Cerebellum (tissue), 4 donors: ENCODE measurements at places on chromosomes 5 and 9. TPM values are rescaled to one million over a fixed set of nuclear protein-coding genes. Genes with fewer than 3 reads are reported as not detected.
A peak's percentile ranks its signal among the peaks of the same experiment; 100 is the strongest.

DNA sequence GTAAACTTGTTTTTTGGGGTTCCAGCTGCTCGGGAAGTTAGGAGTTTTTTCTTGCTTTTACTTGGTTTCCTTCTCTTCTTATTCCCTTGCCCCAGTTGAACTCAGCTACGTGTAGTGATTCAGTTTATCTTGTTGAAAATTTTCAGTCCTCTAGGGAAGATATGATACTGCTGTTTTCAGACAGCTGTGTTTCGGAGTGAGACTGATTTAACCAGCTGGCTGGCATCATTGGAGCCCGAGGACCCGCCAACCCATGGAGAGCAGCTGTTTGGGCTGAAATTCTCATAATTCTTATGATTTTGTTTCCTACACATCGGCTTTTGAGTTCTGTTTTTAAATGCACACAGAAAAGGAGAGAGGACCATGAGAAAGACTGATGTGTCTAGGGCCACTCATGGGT lies 271.5 kb downstream of the NR3C1 start:
- DNase-seq: no peak

GRCh38 chr5:90921418-90921973 lies 362.9 kb downstream of the ADGRV1 start:
- no peak for DNase-seq

DNA sequence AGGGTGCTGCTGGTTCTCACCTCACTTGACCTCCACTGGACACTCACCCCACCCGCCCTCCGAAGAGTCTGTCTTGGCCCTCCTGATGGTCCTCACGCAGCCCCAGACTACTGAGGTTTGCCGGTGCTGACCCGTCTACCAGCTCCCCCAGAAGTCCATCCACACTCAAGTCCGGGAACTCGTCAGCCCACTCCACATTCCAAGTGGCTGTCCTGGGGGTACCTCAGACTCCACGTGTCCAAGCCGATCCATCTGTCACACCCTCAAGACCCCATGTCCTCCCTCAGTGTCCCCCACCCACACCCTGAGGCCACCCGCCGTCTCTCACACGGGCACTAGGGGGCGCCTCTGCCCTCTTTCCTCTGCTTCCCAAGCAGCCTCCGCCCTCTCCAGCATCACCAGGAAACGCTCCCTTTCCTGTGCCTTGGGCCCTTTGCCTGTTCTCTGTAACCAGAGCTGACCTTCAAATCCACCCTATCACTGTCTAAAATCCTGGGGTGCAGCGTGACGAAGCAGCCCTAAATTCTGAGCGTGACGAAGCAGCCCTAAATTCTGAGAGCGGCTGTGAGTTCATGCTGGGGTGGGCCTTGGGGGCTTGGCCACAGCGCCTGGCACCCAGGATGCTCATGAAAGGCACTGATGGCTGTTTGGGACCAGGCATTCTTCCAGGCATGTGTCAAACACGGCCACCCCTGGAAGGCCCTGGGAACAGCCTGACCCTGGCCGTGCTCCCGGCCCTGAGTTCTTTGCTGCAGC lies 95.7 kb downstream of the KCNT1 start:
- peak; percentile 28 for DNase-seq

- peak; percentile 15 for DNase-seq
These were observed 1.4 kb upstream of the CERCAM start for GRCh38 chr9:128419061-128419925.

Gene CDKN2B-AS1
- total RNA-seq: not detected

DNA sequence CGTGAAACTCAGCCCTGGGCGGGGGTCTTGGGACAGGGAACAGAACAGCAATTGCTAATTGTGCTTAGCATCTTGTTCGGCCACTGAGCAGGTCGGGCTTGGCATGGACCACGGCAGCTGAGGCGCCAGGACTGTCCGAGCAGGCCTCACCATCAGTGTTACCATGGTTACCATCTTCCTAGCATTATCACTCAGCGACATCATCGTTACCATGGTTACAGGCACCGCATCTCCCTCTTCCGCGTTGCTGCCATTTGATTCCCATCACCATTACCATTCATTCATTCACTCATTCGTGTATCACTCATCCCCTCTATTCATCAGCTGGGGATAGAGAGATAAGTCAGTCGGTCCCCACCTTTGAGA lies 81.0 kb upstream of the ZBTB43 start:
- peak; percentile 90 for DNase-seq

- DNase-seq: no peak
These were observed 365.5 kb downstream of the TMEM38B start for GRCh38 chr9:106059886-106060285.

DNA sequence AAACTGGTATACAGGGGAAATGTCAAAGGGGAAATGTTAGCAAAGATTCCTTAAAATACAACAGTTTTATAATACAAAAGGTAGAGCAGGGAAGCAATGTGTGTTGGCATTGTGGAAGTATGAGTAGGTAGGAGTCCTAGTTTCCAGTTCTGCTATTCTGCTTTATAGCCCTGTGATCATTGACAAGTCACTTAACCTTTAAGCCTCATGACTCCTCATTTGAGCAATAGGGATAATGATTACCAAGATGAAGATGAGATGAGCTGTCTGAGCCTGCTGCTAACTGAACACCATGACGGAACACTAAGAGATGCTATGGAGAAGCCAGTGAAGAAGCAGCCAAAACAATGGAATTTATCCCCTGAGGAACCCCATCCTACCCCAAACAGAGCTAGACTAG lies 251.7 kb downstream of the PAPPA start:
- no peak for DNase-seq

DNA sequence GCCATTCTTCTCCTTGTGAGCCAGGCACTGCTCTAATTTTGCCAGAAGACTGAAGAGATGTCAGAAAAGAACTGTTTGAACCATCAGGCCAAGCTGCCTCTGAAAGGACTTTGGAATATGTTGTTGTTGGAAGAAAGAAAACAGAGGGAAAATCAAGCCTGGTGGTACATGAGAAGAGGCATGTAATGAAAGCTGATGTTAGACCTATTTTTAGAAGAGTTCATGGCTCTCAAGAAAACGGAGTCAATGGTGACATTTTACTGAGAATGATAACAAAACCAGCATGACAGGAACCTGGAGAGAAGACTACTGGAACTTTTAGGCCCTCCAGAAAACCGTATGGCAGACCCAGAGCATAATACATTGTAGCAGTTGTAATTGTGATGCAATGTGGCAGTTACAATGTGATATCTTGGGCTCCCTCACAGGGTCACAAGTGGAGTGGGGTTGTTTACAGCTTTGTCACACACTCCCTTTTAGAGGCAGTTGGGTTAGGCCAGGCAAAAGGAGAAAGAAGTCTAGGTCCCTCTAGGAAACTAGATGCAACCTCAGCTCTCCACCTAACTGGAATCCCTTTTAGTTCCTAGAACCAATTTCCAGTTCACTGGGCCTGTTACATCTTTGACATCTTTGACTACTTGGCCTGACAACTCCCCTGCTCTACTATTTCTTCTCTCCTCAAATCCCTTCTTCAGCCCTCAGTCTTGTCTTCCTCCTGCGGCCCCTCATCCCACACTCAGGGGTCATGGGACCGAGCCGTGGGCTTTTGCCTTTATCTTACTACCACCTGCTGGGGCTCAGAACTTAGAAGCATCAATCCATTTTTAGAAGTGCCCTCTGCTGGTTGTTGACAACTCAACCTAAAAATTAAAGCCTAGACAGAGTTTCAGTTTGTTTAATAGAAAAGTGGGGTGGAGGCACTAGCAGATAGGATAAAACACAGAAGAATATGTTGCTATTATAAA lies 61.2 kb upstream of the JAK2 start:
- no peak for DNase-seq

- DNase-seq: no peak
These were observed 97.2 kb downstream of the NFIB start for GRCh38 chr9:14216612-14217194.

Gene IFNE
- total RNA-seq: not detected

DNA sequence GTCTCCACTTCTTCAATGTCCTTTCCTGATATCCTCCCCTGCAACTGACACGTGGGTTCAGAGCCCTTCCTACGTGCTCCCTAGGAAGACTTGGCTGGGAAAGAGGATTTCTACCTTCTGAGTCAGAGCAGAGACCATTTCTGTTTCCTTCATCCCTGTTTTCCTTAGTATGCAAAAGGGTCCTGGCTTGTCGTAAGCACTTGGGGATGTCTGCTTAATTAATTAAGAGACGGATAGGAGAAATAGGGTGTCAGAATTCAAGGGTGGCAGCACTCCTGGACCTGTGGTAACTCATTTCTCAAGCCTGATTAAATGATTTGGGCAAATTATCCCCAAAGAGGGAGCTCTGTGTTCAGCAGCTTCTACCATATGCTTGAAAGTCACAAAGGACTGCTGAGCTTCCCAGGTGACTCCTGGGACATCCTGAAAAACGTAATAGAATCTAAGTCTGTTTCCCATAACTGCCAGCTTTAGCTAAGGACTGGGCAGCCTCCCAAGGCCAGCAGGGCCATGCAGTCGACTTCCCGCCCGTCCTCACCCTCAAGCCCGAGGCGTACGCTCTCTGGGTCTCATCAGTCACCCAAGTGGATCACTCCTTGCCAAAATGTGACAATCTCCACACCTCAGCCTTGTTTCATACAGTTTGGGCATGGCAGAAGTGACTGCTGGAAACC lies 20.5 kb downstream of the ABCA1 start:
- peak; percentile 23 for DNase-seq

DNA sequence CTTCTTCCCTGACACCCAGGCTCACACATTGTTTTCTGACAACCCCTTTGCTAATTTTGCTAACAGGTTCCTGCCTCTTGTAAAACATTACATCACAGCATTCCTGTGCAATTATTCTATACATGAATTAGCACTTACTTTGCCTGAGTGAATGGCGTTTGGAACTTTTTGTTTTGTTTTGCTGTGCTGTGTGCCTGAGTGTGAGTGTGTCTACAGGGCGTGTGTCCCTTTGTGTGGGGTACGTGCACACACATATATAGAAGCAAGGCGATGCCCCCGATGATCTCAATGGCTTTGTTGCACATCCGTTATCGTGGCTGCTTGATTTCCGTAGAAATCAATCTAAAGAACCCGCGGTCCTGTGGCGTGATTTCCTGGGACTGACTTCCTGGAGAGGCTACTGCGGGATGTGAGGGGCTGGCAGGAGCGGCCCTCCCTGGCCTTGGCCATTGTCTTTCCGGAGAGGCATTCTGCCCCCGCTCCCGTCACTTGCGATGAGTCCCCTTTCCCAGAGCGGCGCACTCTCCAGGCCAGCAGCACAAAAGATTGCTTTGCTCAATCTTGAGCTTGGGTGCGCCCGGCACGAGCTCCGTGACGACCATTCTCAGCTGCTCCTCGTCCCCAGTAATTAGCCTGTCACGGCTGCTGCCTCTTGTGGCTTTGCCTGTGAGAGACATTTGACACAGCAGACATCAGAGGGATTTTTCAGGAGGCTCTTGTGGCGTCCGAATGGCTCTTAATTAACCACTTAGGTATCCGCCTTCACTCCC lies 398.1 kb upstream of the IRX1 start:
- no peak for DNase-seq

- DNase-seq: no peak
These were observed 204.8 kb upstream of the HAPLN1 start for GRCh38 chr5:83925321-83925954.

Gene RELL2
- total RNA-seq: 8.0 TPM

DNA sequence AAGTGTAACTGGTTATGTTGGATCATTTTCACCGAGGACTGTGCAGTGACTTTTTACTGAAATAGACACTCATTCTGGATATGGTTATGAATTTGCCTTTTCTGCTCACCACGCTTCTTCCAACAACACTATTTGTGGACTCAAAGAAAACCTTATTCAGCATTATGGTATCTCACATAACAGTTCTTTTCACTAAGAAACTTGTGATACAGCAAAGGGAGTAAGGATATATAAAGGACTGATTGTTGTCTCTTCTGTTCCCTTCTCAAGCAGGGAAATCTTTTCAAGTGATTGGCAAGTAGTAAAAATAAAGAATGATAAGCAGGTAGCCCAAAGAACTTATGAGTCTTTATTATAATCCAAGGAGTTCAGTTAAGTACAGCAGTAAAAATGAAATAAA lies 131.5 kb upstream of the SV2C start:
- no peak for DNase-seq

Gene SPATA6L
- total RNA-seq: 12.0 TPM

DNA sequence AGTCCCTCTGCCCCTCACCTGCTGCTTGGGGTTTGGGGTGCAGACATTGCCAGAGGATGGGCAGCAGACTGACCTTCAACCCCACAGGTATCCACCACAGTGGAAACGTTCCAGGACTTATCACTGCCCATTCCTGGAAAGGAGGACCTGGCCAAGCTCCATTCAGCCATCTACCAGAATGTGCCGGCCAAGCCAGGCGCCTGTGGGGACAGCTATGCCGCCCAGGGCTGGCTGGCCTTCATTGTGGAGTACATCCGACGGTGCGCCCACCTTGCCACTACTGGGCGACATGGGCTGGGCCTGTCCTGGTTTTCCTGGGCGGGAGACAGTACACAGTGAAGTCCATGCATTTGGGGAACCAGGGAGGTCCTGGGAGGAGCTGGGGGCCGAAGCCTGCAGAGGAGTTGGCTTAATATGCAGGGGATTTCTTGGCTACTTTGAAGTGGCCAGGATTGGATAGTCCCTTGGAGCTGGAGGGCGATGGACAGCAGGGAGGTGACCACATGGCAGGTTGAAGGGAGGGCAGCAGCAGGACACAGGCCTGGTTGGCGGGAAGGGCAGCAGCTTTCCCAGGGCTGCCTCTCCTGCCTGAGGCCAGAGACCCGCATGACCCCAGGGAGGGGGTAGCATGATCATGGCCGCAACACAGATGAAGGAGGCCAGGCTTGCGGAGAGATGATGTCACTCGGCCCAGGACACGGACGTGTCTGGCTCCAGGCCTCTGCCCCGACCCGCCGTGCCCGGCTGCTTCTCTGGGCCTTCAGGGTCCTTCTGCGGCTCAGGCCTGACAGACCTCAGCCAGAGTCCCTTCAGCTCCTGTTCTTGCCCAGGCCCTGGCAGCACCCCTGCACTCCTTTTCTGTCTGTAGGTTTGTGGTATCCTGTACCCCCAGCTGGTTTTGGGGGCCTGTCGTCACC lies 34.6 kb downstream of the USP20 start:
- peak; percentile 56 for DNase-seq

Gene CDH18
- 77.3 TPM for total RNA-seq

DNA sequence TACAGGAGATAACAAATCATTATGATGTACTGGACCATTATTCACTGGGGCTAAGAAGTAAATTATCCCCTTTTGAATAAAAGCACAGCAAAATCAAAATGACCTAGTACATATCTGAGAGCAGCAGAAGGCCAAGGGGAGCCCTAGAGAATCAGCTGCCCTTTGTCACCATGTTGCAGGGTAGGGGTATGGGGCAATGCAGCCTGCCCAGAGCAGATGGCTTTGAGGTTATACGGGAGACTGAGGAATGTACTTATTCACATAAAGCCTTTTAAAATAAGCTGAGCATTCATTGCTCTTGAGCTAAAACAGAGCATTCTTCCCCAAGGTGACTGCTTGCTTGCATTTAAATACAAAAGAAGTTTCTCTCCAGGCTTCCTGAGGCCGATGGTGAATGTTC lies 2.6 kb upstream of the TNFAIP8 start:
- DNase-seq: no peak

- peak; percentile 61 for DNase-seq
These were observed at the start of gene SLC25A48 for GRCh38 chr5:135834639-135835529. Gene SLC25A48, plus strand, starts transcription at chr5:135834663. Its CDS starts 185 bp downstream, at chr5:135834848.

GRCh38 chr5:77360381-77360780 lies 131.7 kb downstream of the WDR41 start:
- DNase-seq: peak; percentile 23
